ENCODE measurements at places on chromosomes 7 and 10.

GRCh38 chr10:118792526-118792925 lies 37.8 kb upstream of the CACUL1 start:
- DNase-seq: no peak

- DNase-seq: no peak
These were observed 41.5 kb upstream of the ANAPC16 start for GRCh38 chr10:72174297-72174662.

DNA sequence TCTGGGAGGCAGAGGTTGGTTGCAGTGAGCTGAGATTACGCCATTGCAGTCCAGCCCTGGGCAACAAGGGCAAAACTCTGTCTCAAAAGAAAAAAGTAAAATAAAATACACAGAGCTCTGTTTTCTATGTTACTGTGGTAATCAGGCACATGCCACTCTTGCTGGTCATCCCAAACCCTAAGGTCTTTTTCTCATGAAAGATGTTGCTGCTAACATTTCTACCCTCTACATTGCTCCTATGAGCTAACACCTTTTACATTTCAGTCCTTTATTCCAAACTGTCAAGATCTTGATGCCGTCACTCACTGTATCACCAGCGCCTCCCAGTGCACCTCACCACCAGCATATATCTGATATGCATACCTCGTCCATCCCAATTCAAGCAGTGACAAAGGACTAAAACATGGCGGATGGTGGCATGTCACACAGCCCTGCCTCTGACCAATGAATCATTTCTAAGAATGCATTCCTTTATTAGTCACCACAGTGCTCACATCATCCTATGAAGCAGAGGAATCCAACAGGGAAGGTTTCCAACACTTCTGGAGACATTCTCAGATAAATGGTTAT lies 4.3 kb downstream of the DAGLB start:
- no peak for DNase-seq

- DNase-seq: no peak
These were observed 12.5 kb downstream of the NOBOX start for GRCh38 chr7:144391014-144391413.

GRCh38 chr7:24718977-24719491 lies 38.2 kb downstream of the GSDME start:
- no peak for DNase-seq

DNA sequence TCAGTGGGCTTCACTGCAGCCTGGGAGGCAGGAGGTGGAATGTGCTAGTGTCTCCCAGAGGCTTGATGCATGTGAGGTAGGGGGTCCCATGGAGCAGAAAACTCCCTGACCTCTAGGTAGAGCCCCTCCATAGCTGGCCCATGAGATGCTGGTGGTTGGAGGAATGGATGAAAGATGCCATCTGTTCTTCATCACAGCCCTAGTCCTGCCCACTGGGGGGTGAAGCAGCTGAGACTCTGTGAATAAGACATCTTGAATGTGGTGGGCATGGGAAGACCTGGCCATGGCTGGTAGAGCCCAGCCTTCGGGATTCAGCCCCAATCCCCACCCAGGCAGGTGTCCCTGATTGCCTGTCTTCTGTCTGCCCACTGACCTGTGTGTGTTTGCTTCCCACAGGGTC lies 92.5 kb downstream of the COL13A1 start:
- DNase-seq: no peak

GRCh38 chr7:140610204-140611165 lies 30.1 kb downstream of the DENND2A start:
- no peak for DNase-seq

GRCh38 chr10:110364531-110364937 lies 59.8 kb upstream of the SMNDC1 start:
- no peak for DNase-seq

- no peak for DNase-seq
These were observed 87.6 kb upstream of the MACROH2A2 start for GRCh38 chr10:69965086-69965485.

DNA sequence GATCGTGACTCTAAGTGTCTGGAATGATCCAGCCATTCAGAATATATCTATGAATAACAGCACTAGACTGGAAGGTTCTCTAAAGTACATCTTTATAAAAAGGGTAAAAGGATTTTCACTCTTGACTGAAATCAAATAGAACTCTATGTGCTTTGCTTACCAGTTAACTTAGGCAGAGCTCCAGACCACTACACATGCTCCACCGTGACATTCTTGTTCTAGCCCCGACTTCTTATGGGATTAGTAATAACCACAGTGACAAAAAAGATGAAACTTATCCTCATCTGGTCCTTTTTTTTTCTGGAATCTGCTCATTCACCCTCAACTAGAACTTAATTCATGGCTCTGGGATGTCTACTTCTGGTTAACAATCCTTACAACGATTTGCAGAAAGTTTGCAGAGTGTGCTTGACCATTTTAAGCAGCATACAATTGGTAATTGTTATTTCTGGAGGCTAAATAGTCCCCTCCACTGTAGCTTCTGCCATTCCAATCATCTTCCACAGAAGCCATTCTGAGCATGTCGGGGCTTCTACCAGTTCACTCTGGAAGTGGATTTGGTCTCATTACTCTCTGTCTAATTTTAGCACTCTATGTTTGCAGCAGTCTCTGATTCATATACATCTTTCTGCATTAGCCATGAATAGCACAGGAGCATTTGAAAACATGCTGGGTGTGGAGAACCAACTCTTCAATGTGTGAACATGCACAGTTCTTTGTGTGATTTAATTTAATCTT lies 163.7 kb upstream of the CDC14C start:
- no peak for DNase-seq

GRCh38 chr7:65980478-65981250 lies 1.3 kb downstream of the GUSB start:
- no peak for DNase-seq

GRCh38 chr7:137832382-137832781 lies 14.4 kb downstream of the DGKI start:
- no peak for DNase-seq

DNA sequence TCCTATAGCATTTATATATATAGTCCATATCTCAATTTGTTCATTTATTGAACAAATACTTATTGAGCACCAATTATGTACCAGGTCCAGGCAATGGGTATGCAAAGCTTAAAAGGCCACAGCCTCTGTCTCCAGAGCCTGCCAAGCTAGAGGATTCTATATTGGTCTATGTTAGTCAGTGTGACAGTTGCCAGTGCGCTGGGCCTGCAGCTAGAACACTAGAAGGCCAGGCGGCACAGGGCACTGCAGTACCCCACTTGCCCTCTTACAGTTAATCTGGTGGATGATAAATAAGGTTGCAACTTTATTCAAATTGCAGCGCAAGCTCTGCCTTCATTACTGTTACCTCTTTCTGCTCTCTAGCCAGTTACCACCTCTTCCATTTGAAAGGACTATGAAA lies 68.8 kb downstream of the PPP1R3C start:
- no peak for DNase-seq

- peak; percentile 57 for DNase-seq
These were observed 52.6 kb upstream of the FAM180A start for GRCh38 chr7:135801045-135801693.

- no peak for DNase-seq
These were observed 160.2 kb upstream of the UNC5B start for GRCh38 chr10:71052076-71052660.

DNA sequence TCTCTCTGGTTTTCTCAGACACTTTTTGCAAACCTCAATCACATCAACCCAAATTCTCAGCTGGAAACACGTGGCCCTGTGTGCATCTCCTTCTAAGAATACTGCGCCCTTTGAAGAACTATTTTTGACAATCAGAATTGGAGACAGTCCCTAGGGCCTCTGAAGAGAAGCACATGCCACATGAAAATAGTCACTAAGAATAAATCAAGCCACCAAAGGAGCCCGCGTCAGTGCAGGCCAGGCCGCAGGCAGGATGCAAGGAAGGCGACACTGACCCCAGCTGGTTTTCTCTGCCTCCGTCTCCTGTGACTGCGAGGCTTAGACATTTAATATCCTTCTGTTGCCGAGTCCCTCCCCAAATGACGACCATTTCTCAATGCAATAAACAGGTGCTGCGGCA lies 88.0 kb upstream of the ADAM12 start:
- no peak for DNase-seq

GRCh38 chr10:122464250-122464510 lies 2.8 kb downstream of the HTRA1 start:
- no peak for DNase-seq

DNA sequence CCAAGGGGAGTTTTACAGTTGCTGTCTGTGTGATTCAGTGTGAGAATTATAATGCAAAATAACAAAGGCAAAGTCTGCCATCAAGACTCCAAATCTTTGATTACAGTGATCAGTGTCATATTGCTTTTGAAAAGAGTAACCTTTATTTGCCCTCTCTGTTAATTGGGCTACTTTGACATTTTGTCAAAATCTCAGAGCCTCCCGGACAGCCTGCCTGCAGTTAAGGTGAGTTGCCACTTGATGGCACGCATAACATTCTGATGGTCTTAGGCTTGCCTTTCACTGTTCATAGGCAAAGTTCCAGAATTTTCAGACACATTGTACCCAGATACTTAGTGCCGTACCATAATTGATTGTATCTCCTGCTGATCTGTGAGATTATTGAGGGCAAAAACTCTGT lies 253.5 kb downstream of the ABCA13 start:
- DNase-seq: no peak

- DNase-seq: no peak
These were observed 245.5 kb upstream of the NRP1 start for GRCh38 chr10:33579996-33580395.

DNA sequence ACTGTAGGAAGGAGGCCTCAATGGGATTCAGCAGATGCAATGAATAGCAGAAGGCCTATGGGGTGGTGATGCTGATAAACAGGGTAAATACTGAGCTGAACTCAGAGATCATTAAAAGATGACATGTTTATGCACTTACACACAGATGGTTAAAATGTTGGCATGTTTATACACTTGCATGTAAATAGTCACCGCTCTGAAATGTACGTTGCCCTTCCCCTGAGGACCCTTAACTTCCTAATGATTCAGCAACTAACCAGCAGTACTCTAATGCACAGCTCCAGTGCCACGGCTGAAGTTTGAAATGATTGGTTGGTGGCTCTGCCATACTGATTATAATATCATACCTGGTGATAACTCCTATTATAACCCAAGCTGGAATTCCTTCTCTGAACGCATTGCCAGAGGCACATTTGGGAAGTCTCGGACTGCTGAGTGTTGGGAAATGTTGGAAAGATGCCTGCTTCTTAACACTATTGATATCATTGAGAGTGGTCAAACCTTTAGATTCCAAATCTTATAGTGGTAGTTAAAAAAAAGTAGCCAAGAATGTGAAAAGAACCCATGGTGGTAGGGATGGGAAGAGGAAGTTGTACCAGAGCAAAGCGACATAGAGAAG lies 3.7 kb upstream of the CAV1 start:
- DNase-seq: no peak

DNA sequence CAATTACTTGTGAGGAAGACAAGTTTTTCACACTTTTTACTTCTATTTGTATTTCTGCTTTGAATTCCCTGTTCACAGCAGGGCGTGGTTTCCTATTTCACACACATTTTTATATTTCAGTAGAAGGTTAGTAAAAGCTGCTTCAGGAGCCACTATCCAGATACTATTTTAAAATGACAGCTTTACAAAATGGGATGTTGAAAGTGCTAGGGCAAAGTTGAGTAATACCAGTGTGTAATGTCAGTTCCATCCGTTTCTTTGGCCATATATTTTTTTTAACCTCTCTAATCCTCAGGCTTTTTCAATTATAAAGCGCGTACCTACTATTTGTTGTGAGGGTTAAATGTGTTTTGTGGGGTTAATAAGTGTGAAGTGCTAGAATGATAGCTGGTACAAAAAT lies 276.6 kb downstream of the GPR158 start:
- DNase-seq: no peak

DNA sequence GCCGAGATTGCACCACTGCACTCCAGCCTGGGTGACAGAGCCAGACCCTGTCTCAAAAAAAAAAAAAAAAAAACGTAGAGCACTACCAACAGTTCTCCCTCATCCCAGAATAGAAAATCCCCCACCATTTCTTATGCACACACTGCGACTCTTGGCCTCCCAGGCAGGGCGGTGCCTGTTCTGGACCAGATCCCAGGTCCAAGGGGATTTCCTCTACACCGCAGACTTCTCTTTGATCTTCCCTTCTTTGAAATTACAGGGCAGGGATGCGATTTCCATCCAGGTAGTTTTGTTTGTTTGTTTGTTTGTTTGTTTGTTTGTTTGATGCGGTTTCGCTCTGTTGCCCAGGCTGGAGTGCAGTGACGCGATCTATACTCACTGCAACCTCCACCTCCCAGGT lies 91.8 kb downstream of the SEPTIN14 start:
- no peak for DNase-seq

DNA sequence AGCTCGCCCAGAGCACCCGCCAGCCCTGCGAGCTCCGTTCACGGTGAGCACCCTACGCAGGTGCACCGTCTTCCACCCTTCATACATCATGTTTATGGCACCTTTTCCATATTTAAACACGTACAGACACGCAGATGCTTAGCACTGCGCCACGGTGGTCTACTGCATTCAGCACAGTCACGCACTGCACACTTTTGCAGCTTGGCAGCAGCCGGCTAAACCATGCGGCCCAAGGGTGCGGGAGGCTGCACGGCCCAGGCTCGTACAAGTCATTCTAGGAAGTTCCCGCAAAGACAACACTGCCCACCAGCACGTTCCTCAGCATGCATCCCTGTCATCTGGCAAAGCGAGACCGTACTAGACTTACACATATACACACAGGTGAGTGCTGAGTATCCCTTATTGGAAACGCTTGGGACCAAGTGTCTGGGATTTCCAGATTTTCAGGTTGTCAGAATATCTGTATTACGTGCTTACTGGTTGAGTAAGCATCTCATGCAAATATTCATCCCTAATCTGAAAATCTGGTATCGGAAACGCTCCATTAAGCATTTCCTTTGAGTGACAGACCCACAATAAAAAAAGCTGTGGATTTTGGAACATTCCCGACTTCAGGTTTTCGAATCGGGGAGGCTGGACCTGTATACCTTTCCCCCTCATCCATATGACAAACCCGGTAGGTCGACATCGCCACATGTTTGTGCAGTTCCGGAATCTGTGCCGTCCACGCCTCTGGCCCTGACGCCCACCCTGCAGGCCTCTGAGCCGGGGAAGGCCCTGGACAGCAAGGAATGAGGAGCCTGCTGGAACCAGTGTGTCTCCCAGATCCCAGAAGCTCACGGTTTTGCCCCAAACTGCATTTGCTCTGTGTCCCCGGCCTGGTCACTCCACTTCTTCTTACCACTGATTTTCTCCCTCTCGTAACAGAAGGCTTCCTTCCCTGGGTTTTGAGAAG lies 222.2 kb downstream of the ELFN1 start:
- DNase-seq: no peak

DNA sequence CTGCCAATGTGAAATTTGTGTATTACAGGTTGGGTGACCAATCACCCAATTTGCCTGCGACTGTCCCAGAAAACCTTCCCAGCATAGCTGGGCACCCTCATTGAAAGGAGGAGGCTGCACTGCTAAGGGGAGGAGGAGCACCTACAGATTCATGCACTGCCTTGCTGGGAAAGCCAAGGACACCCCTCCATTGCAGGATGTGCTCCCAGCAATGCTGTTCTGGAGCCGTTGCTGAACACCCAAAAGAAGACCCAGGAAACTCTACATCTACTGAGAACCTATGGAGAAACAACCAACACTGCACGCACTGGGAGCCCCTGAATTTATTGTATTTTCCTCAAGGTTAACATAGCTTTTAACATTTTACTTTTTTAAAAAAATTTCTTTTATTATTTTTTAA lies 238.2 kb upstream of the GRB10 start:
- no peak for DNase-seq

Data from HuH-7 (cell line).